ENCODE measurements at places on chromosomes 7 and 10.

DNA sequence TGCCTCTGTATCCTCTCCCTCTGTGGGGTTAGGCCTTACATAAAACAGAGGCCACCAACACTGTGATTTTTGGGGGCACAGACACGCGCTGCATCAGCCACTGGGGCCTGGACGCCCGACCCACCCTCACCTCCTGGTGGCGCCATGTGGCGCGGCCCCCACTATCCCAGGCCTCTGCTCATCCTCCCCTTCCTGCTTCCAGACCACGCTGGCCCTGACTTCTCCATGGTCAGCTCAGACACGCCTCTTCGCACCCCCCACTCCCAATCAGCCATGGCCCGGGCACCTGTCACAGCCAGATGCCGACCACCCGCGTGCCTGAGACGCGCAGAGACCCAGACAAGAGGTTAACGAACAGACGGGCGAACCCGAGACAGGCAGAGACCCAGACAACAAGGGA is 263.9 kb downstream of the ELFN1 start:
- no peak for DNase-seq

GRCh38 chr7:104962781-104963180 is 51.2 kb upstream of the KMT2E start:
- no peak for DNase-seq

DNA sequence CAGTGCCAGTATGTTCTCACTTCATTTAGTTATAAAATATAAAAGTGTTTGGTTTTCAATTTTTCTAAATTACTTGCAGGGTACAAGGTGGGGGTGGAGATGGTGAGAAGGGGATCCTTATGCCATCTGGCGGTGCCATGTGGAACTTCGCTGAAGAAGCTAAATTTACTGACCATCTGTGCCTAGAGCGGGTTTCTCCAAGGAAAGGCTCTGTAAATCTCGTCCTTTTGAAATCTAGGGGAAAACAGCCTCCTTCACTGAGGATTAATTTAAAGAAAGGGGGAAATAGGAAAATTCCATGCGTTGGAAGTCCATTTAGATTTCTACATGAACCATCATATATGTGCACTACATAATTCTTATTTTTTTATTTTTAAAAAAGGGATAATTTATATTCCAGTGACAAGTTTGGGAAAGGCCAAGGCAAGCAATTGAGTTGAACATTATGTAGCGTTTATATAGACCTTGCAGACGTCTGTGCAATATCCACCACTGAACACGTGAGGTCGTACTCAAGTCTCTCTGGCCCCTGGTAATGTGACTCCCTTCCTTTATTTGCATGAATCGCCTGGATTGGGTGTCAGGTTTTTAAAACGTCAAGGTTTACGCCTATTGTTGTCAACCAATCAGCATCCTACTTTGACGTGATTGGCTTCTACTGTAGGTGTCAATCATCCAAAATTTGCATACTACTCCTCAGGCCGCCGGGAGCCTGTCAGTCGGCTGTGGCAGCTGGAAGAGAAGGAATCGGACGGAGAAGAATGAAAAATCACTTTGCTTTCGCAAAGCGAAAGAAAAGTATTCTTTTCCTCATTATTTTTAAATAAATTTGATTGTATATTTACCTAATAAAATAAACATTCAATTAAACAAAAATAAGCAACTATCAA is 297.1 kb upstream of the NFE2L3 start:
- DNase-seq: peak; percentile 83

- no peak for DNase-seq
These were observed 200.0 kb downstream of the WDR11 start for GRCh38 chr10:121051171-121051570.

GRCh38 chr10:58384999-58385783 is at the start of gene TFAM:
Gene TFAM (plus strand): TSS chr10:58385410. CDS start chr10:58385548, 138 bp downstream.
- DNase-seq: peak; percentile 95

- DNase-seq: no peak
These were observed 193.8 kb downstream of the SNX10 start for GRCh38 chr7:26485367-26485934.

DNA sequence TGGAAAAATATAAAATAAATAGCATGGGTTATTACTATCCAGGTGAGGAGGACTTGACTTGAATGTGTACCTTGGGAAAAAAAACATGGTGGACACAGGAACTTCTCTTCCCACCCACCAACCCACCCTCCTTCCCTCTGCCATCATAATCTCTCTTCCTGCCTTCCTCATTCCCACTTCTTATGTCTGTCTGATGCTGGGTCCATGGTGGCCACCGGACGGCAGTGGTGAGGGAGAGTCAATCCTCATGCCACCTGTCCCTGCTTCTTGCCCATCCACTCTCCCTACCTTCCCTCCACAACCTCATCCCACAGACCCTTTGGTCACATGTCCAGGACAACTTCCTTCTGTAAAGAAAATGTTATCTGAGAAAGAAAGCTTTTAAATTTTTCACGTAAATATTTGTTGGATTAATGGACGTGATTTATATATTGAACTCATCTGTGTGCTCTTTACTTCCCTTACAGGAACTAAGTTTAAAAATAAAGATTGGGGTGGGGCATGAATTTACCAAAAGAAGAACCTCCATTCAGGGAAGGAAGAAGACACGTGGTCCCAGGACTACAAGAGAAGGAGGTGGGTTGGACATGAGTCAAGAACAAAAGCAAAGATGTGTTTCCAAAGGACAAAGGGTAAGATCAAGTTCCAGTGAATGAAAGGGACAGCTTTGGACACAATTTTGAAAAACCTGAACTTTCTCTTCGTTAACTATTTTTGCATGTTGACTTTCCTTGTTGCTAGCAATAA is 104.5 kb downstream of the PIP4K2A start:
- DNase-seq: no peak

DNA sequence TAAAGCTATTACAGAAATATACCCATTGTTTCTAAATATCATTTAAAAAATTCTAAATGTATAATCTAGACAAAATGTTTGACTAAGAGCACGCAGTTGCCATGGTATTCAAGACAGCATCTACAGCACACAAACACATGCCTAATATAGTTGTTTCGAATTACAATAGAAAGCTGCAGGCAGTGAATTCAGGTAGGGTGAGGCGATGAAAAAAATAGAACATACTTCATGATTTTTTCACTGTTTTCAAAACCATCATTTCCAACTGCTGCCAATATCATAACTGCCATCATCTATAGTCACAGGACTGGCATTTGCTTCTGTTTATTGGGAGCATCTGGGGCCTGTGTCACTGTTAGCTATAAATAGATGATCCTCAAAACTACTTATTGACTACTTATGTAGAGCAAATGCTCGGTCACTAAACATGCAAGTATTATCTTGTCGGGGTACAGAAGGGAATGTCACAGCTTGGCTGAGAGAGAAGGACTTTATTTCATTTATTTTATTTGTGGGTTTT is 34.4 kb upstream of the OTUD1 start:
- DNase-seq: no peak

DNA sequence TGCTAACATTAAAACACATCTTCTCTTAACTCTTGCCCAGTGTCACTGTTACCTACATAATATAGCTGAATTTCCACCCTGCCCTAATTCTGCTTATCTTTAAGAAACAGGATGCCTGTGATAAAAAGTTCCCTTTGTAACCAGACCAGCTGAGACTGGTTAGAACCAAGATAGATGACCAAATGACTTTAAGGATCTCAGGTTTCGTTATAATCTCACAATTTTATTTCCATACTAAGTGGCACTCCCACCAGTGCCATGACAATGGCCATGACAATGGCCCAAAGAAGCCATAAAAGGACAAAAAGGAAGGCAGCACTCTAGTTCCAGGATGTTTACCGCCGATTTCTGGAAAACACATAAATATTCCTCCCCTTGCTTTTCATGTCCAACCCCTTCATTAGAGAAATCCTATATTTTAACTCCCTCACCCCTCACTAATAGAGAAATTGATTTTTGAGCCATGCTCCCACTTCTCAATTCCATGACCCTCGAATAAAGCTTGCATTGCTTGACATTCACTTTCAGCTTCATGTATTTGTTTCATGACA is 126.1 kb downstream of the ELAPOR2 start:
- DNase-seq: no peak

All from fibroblast of pulmonary artery (primary cell).